NCI-H1930 (cell line): ENCODE measurements at places on chromosomes 12 and 14.
A peak's percentile ranks its signal among the peaks of the same experiment; 100 is the strongest.

GRCh38 chr12:84969226-84969625 is 56.6 kb upstream of the SLC6A15 start:
- no peak for DNase-seq

DNA sequence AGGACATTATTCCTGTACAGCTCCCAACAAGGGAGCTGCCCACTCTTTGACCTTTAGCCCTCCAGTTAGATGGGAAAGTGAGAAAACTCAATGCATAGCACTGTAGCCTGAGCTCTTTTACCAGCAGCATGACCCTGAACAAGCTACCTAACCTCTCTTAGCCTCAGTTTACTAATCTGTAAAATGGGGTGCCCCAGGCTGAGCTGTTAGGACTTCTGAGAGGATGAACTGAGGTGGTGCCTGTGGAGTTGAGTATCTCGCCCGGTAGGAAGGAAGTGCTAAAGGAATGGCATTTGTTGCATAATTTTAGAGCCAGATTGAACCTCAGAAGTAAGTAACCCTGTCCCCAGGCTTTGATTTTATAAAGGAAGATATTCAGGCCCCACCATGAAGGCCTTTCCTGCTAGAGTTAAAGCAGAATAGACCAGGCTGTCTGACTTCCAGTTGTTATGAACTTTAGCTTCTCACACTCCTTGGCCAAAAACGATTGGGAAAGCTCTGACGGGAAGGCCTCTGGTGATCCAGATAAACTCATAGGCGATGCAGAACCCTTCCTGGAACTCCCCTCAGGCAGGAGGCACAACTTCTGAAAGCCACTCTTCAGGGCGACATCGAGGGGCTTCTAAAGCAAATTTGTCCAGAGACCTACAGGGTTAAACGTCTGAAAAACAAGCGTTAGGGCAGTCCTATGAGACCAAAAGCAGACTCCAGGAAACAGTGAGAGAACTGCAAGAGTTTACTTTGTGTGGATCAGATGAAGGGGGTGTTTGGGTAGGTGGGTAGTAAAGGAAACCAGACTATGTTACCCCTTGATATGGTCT is 2.5 kb upstream of the SERPINA10 start:
- DNase-seq = no peak

DNA sequence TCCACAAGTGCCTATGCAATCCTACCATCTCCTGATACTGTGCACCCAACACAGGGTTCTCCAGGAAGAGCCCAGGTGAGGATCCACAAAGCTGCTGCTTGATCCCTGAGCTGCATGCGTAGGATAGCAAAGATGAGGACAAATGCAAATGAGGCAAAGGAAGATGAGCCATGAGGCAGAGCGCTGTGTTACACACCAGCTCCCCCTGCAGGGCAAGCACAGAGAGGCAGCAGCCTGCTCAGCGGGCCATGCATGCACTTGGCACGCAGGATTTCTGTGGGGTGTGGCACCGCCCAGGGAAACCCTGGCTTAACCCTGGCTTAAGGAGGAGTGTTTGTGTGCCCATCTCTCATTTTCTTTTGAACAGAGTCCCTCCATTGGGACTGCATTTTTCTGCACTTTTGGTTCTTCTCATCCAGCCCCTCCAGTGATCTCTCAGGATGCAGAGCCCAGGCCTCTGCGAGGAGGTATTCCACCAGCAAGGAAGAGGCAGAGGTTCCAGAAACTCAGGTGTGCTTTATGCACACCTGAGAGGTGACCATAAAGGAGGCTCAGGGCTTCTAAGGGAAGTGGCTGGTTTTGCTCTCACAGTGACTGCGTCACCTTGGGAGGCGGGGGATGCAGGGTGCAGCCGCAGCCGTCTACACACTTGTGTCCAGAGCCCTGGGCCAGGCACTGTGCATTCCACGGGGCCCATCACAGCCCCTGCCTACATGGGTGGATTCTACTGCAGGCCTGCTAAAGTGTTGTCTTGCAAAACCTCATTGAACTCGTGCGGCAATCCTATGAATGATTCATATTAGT is 973.3 kb upstream of the TMEM132C start:
- no peak for DNase-seq

DNA sequence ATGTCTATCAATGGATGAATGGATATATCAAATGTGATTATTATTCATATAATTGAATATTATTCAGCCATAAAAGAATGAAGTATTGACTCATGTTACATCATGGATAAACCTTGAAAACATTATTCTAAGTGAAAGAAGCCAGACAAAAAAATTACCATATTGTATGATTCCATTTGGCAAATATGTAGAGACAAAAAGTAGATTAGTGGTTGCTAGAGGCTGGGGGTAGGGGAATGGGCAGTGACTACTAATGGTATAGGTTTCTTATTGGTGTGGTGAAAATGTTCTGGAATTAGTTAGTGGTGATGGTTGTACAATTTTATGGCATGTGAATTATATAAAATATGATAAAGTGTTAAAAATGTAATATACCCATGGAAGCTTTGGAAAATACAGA is 31.8 kb upstream of the GNS start:
- no peak for DNase-seq

DNA sequence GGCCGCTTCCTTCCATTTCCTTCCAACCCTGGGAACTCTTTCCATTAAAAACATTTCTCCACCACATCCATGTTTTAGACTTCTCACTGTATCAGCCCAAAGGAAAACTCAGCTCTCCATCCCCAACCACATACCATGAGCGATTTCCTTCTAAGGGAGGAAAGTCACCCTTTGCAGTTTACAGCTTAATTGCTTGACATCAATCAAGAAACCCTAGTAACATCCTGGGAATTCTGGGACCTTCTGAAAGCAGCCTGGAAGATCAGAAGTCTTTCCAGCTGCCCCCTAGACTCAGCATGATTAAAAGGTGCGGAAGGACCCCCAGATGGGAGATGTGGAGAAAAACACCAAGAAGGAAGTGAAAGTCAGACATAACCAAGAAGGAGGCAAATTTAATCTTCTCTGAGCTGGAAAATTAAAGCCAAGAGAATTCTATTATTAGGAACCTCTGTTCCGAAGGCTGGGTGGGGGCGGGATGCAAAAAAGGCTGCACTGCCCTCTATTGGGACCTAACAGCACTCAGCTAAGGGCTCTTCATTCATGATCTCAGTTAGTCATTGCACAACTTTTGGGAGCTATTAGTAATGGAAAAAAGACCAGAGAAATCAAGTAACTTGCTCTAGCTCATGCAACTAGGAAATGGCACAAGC is 73.3 kb upstream of the PLXNC1 start:
- peak; percentile 45 for DNase-seq

DNA sequence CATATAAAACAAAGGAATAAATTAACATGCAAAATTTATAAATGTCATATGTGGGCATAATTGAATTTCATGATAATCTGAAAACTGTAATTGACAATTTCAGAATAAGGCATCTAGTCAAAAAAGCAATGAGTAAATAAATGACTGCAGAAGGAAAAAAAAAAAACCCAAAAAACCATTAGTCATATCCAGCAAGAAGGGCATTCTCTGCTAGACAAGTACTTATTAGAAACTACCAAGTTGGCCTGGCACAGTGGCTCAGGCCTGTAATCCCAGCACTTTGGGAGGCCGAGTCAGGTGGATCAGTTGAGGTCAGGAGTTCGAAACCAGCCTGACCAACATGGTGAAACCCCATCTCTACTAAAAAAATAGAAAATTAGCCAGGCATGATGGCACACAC is 17.5 kb downstream of the ZCRB1 start:
- DNase-seq = no peak

DNA sequence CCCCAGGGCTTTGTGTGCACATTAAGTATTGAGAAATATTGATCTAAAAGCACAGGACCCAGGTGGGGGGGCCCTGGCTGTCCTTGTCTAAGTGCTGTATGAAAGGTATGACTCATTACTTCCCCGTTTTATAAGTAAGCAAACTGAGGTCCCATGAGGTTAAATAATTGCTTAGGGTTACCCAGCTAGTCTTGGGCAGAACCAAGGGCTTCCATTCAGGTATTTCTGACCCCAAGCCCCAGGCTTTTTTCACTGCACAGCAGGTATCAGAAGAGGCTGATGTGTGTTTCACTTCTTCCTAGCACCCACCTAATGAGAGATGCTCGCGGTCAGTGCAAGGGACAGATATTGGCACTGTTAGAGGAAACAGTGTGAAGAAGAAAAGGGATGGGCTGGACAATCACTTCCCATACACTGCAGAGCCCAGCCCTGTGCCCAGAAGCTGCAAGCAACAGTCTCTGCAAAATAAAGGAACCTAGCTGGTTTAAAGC is 4.7 kb upstream of the TC2N start:
- DNase-seq = no peak

GRCh38 chr14:97411938-97412612 is 614.9 kb downstream of the VRK1 start:
- no peak for DNase-seq

- no peak for DNase-seq
These were observed 44.8 kb downstream of the CLMN start for GRCh38 chr14:95274874-95275273.

DNA sequence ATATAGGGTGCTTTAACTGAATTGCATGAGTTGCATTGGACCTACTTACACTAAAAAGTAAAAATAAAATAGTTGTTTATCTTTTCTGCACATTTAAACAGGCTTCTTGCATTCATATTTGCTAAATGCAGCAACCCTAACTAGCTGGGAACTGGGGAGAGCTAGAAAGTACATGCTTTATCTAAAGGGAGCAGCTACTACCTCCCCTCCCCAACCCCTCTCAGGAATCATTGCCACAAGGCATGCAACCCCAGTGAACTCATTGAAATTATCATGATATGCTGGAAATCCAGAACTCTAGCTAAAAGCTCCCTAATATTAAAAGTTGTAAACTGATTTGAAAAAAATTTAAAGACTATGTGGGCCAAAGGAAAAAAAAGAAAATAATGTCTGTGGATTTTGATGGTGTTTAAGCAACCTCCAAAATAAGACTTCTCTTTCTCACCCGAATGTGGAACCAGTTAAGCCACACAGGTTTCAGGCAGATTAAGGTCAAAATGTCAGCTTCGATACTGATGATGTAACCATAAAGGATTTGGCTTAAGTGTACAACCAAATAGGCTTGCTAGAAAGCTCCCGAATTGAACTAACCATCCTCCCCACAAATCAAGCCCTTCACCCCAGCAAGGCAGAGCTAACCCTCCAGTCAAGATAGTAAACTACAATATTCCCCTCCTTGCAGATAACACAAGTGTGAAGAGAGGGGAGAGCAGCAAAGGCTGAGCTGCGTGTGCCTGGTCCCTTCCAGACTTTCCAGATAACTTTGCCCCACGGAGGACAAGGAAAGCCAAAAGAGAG is 13.8 kb upstream of the POC1B start:
- no peak for DNase-seq

DNA sequence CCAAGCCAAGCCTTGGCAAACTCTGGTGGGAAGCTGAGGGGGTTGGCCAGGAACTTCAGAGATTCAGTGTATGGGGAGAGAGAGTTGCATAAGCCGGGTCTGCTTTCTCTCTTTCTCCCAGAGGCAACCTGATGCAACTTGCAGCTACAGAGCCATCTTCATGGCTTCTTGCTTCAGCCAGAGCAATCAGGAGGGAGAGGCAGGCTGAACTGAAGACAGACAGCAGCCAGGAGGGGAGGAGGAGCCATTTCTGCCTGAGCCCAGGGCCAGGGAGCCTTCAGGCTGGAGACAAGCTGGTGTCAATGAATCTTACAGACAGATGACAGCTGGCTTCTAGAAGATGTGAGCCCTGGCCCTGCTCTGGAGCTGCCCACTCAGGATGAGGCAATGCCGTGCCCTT is 18.7 kb downstream of the NPC2 start:
- no peak for DNase-seq

DNA sequence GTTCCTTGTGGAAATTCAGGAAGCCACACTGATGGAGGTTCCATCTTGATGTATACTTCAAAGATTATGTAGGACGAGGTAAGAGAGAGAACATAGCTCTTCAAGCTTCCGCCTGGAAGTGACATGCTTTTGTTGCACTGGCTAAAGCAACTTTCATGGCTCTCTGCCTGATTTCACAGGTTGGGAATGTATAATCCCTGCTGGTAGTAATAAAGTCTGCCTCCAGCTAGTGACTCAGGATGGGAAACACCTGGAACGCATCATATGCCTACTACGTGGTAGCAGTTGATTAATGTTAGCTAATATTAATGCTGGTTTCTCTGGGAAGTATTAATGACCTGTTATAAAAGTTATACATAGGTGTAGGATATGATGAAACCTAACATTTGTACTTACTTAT is 71.1 kb downstream of the PELI2 start:
- no peak for DNase-seq

DNA sequence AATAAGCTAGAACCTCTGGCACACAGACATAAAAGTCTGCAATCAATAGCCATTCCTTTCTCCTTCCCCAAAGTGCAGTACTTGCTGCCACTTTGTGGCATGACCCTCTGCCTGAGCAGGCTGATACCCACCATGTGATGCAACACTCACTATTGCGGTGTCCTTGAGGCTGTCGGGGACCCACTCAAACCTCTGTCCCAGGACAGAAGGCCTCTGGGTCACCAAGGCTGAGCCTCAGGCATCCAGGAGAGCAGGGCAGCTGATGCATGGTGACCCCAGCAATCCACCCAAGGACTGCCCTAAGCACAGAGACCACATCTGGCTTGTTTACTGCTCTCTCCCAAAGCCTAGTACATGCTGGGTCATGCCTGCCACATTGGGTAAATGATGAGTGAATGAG is 114.2 kb downstream of the DPF3 start:
- DNase-seq = no peak

GRCh38 chr12:28104903-28105864 is 85.1 kb upstream of the CCDC91 start:
- DNase-seq = no peak

- no peak for DNase-seq
These were observed 23.5 kb downstream of the UBR7 start for GRCh38 chr14:93230539-93230938.

- no peak for DNase-seq
These were observed 34.0 kb upstream of the ALG10 start for GRCh38 chr12:33988197-33988805.

DNA sequence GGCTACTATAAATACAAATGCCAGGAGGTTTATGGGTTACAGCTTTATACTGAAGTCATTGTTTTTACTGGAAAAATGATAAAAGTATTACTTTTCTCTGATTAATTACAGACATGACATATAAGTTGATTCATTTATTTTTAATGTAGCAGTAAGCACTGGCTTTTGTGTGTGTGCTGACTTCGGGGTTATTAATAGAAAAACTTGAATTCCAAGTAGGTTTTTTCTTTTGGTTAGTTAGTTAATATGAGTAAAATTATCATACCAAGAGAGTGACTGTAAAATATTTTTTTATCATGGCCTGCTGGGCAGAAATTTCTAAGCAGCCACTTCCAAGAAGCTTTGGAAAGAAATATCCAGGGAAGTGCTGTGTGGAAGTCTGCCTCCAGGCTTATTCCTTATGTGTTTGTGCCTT is 56.4 kb downstream of the IFT81 start:
- no peak for DNase-seq

DNA sequence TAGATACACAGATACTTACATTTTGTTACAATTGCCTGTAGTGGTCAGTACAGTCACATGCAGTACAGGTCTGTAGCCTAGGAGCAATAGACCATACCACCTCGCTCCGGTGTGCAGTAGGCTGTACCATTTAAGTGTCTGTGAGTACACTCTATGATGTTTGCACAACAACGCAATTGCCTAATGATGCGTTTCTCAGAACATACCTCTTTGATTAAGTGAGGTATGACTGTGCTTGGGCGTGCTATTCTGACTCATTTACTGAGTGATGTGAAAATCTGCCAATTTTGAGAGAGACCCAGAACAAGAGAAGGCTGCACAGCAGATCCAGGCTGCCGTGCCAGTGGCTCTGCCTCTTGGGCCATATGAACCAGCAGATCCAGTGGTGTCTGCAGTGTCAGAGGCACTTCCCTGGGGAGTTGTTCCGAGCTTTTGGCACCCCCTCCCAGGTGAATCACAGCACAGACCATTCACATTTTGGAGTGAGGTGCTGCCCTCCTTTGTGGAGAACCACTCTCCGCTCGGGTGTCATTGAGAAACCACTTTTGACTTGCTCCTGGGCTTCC is 20.4 kb downstream of the DLK1 start:
- DNase-seq = no peak
